ENCODE measurements at places on chromosomes 16 and 17.

GRCh38 chr16:4067262-4068001 is 48.8 kb downstream of the ADCY9 start:
- DNase-seq = no peak

- peak; percentile 86 for DNase-seq
These were observed 19.5 kb downstream of the SIAH1 start for GRCh38 chr16:48365601-48366164.

- DNase-seq = no peak
These were observed 12.7 kb downstream of the CDK5RAP3 start for GRCh38 chr17:47983492-47984223.

- no peak for DNase-seq
These were observed 179.3 kb downstream of the SEC14L1 start for GRCh38 chr17:77320044-77320440.

- no peak for DNase-seq
These were observed 77.4 kb upstream of the SMIM36 start for GRCh38 chr17:55588446-55589242.

- DNase-seq = no peak
These were observed 548 bp upstream of the DYNC1LI2 start for GRCh38 chr16:66751992-66752322.
